ENCODE measurements at places on chromosomes 3 and 15. TPM values are rescaled to one million over a fixed set of nuclear protein-coding genes. Genes with fewer than 3 reads are reported as not detected.

GRCh38 chr3:186920301-186920700 lies 10.0 kb upstream of the ST6GAL1 start:
- no peak overlapping the region for H3K27ac ChIP-seq
- DNase-seq: no peak
- no peaks in the 10 kb centered on the region for H3K36me3 ChIP-seq

- no peak overlapping the region for H3K4me3 ChIP-seq
- no peaks in the 10 kb centered on the region for H3K4me1 ChIP-seq
- DNase-seq: no peak
- H3K27me3 ChIP-seq: no peaks in the 10 kb centered on the region
- H3K36me3 ChIP-seq: no peaks in the 10 kb centered on the region
Observed at GRCh38 chr15:53841651-53842050, 82.2 kb upstream of the WDR72 start.

- peak overlapping the region; percentile 83 for H3K4me3 ChIP-seq
- H3K4me1 ChIP-seq: peaks cover 24% of the 10 kb centered on the region
- H3K27ac ChIP-seq: peak overlapping the region; percentile 86
Observed at GRCh38 chr3:177197727-177198460, 612 bp upstream of the TBL1XR1 start.

GRCh38 chr3:40598338-40598737 lies 73.6 kb downstream of the ZNF621 start:
- no peaks in the 10 kb centered on the region for H3K36me3 ChIP-seq
- no peak overlapping the region for H3K27ac ChIP-seq
- DNase-seq: no peak
- no peak overlapping the region for H3K4me3 ChIP-seq

GRCh38 chr3:188802645-188803044 lies 369.1 kb upstream of the TPRG1 start:
- no peak overlapping the region for H3K27ac ChIP-seq
- H3K36me3 ChIP-seq: no peaks in the 10 kb centered on the region
- no peak for DNase-seq
- H3K4me3 ChIP-seq: no peak overlapping the region

SEMA5B gene
- total RNA-seq: 0.14 TPM

TMEM108 gene
- 0.41 TPM for total RNA-seq

DNA sequence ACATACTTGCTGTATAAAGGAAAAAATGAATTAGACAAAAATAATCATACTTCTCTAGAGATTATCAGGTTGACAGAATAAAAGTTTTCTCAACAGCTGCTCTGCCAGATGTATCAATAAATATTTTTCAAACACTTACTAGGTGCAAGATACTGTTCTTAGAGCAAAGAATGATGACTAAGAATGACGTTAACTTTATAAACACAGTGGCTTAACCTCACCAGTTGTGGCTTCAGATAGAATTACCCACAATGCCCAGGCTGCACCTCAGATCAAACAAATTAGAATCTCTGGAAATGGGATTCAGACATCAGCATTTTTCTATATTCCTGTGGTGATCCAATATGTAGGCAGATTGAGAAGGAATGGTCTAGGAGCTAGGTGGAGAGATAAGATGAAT lies 422.4 kb upstream of the ATP11B start:
- no peak for DNase-seq
- no peak overlapping the region for H3K4me3 ChIP-seq
- no peak overlapping the region for H3K27ac ChIP-seq
- H3K27me3 ChIP-seq: no peaks in the 10 kb centered on the region

CCDC39 gene
- total RNA-seq: not detected

DNA sequence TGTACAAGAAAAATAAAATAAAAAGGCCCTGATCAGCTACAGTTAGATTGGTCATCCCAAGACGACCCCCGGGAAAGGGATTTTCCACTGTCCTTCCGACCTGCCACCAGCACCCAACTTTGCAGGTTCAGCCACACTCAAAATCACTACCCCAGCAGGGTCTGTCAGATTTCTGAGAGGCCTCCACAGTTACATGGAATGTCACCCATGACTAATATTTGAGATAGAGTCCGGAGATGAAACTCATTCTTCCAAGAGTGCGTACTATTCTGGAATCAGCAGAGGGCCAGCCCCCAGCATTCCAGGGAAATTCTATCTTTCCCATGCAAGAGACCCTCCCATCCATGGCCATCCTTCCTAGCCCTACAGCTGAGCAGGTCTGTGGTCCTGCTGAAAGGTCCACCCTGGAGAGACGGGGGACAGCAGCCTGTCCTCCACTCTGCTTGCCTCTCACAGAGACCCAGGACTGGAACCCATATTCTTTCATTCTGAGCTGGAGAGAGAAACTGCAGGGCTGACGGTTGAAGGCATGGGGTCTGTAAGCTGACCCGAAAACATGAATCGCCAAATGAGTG lies 5.8 kb downstream of the LIPC start:
- H3K4me3 ChIP-seq: no peak overlapping the region
- H3K36me3 ChIP-seq: no peaks in the 10 kb centered on the region
- peaks cover 26% of the 10 kb centered on the region for H3K4me1 ChIP-seq
- H3K27ac ChIP-seq: no peak overlapping the region

DNA sequence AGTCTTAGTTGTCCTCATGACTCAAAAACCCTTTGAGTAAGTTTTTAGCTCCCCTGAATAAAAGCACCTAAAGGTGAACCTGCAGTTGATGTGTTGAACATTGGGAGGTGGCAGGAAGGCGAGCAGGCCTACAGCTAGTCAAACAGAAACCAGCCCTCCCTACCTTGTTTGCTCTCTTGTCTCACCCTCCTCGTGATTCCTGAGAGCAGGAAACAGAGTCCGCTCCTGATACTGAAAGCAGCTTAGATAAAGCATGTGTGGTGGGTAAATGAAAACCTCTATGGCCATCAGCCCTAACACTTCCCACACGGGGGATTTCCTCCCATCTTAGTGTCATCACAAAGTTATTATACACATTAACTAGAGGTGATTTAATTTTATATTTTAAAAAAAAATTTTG lies 21.8 kb upstream of the CLDN18 start:
- no peaks in the 10 kb centered on the region for H3K4me1 ChIP-seq
- H3K27me3 ChIP-seq: no peaks in the 10 kb centered on the region
- no peak for DNase-seq
- H3K27ac ChIP-seq: no peak overlapping the region
- no peak overlapping the region for H3K4me3 ChIP-seq

DNA sequence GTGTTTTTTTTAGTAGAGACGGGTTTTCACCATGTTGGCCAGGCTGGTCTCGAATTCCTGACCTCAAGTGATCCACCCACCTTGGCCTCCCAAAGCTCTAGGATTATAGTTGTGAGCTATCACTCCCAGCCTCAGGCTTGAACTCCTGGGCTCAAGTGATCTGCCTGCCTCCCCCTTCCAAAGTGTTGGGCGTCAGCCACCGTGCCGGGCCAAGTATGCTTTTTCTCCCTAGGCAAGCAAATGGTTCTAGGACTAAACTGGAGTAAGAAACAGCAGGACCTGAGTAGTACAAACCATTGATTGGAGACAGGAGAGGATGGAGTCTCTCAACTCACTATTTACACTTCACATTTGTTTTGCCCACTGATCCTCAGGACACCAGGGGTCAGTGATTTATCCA lies 4.6 kb upstream of the PTPN9 start:
- H3K4me3 ChIP-seq: no peak overlapping the region
- no peaks in the 10 kb centered on the region for H3K36me3 ChIP-seq

IQCH gene
- 0.14 TPM for total RNA-seq

DNA sequence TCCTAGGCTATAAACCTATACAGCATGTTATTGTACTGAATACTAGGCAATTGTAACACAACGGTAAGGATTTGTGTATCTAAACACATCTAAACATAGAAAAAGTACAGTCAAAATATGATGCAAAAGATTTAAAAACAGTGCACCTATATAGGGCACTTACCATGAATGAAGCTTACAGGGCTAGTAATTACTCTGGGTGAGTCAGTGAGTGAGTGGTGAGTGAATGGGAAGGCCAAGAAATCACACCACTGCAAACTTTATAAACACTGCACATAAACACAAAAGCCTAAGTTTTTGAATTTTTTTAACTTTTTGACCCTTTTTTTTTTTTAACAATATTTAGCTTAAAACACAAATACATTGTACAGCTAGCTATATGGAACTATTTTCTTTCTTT lies 204.7 kb upstream of the CTNNB1 start:
- no peak overlapping the region for H3K4me3 ChIP-seq
- no peaks in the 10 kb centered on the region for H3K27me3 ChIP-seq
- no peak for DNase-seq

DNA sequence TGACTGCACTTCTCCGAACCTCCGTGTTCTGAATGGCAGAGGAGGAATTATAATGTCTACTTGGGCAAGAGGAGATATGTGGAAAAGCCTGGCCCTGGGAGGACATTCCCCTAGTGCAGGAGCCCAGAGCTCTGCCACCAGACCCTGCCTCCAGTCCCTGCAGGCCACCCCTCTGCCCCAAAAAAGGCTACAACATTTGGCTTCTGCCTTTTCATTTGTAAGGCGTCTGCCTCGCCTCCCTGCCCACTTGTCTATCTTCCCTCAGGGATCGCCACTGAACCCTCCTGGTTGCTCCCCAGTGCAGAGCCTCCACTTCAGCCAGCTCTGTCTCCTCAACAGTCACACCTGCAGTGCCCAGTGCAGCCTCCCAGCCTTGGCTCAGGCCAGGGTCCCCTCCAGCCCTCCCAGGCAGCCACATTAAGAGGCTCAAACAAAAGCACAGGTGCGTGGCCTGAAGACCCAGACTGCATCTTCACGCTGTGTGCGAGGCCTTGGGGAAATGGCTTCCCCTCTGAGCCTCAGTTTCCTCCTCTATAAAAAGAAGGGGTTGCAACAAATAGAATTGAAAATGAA lies 125.9 kb upstream of the SMAD3 start:
- no peak for DNase-seq
- no peak overlapping the region for H3K4me3 ChIP-seq
- no peaks in the 10 kb centered on the region for H3K36me3 ChIP-seq
- no peaks in the 10 kb centered on the region for H3K27me3 ChIP-seq
- no peak overlapping the region for H3K27ac ChIP-seq

GRM7 gene
- total RNA-seq: 0.68 TPM

GRCh38 chr3:174784206-174784934 lies 74.8 kb upstream of the NAALADL2 start:
- DNase-seq: no peak
- no peaks in the 10 kb centered on the region for H3K27me3 ChIP-seq
- H3K36me3 ChIP-seq: no peaks in the 10 kb centered on the region
- no peaks in the 10 kb centered on the region for H3K4me1 ChIP-seq

- H3K27me3 ChIP-seq: no peaks in the 10 kb centered on the region
- no peak for DNase-seq
- peak overlapping the region; percentile 67 for H3K27ac ChIP-seq
- no peak overlapping the region for H3K4me3 ChIP-seq
- peaks cover 7% of the 10 kb centered on the region for H3K36me3 ChIP-seq
Observed at GRCh38 chr3:114079761-114080160, 23.2 kb downstream of the QTRT2 start.

GATA2 gene
- total RNA-seq: 21.3 TPM

GOLGA6D gene
- not detected for total RNA-seq

GRCh38 chr3:115890579-115890978 lies 267.3 kb downstream of the GAP43 start:
- no peak for DNase-seq
- H3K27ac ChIP-seq: no peak overlapping the region
- H3K4me3 ChIP-seq: no peak overlapping the region
- H3K36me3 ChIP-seq: no peaks in the 10 kb centered on the region

GRCh38 chr3:165638034-165638433 lies 199.2 kb downstream of the BCHE start:
- H3K27me3 ChIP-seq: no peaks in the 10 kb centered on the region
- H3K36me3 ChIP-seq: no peaks in the 10 kb centered on the region
- DNase-seq: no peak
- H3K27ac ChIP-seq: no peak overlapping the region
- H3K4me3 ChIP-seq: no peak overlapping the region

ROPN1B gene
- not detected for total RNA-seq

DNA sequence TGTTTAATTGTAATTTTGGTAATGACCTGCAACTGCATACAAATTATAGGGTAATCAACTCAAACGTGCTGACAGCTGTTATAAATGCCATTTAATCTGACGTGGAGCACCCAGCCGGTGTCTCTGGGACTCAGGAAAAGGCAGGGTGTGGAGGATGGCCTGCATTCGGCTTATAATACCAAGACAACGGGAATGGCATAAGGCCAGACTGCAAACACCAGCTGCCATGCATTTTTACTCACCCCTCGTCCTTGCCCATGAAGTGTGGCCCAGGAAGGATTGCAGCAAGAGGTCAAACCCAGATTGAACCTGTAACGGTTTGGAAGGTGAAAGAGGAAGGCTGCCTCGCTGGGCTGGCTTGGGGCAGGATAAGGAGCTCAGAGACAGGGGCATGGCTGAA lies 96.4 kb downstream of the WNT7A start:
- H3K4me1 ChIP-seq: no peaks in the 10 kb centered on the region
- no peak overlapping the region for H3K27ac ChIP-seq
- DNase-seq: no peak
- no peaks in the 10 kb centered on the region for H3K36me3 ChIP-seq
- no peaks in the 10 kb centered on the region for H3K27me3 ChIP-seq
- no peak overlapping the region for H3K4me3 ChIP-seq

DNA sequence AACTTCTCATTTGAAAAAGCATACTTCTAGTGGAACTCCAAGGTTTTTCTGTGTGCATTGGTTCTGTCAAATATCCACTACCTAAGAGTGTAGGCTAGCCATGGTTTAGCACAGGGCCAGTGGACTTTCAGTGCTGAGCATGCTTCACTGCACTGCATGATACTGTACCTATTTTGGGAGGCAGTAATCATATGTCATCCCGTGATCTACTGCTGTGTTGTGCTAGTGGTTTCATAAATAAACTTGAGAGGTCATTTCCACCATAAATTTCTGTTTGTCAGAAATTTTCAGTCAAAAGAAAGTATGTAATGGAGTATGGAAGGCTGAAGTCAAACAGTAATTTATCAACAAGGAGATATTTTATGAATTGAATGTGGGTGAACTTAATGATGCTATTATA lies 203.6 kb downstream of the ROBO1 start:
- DNase-seq: no peak
- no peak overlapping the region for H3K27ac ChIP-seq
- H3K27me3 ChIP-seq: no peaks in the 10 kb centered on the region
- no peak overlapping the region for H3K4me3 ChIP-seq
- H3K4me1 ChIP-seq: no peaks in the 10 kb centered on the region

AZI2 gene
- 32.2 TPM for total RNA-seq
